ENCODE measurements at places on chromosomes 16 and 17.

DNA sequence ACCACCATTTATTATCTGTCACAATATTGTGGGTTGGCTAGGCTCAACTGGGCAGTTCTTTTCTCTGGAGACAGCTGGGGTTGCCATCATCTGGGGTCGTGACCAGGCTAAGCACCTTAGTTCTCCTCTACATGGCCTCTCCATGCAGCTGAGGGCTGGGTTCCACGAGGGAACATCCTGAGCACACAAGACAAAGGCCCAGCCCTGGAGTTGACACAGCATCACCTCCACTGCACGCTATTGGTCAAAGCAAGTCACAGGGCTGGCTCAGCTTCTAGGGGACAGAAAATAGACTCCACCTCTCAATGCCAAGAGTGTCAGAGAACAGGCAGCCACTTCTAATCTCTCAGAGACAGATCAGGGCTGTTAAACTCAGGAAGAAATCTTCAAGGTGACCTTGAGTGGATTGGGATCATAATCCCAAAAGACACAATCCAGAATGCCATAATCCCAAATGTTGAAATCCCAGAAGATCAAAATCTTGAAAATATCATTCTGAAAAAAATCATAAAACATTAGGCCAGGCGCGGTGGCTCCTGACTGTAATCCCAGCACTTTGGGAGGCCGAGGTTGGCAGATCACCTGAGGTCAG lies 13.0 kb upstream of the USP10 start:
- DNase-seq: no peak

GRCh38 chr16:5062790-5063765 lies 2.7 kb downstream of the C16orf89 start:
- no peak for DNase-seq

DNA sequence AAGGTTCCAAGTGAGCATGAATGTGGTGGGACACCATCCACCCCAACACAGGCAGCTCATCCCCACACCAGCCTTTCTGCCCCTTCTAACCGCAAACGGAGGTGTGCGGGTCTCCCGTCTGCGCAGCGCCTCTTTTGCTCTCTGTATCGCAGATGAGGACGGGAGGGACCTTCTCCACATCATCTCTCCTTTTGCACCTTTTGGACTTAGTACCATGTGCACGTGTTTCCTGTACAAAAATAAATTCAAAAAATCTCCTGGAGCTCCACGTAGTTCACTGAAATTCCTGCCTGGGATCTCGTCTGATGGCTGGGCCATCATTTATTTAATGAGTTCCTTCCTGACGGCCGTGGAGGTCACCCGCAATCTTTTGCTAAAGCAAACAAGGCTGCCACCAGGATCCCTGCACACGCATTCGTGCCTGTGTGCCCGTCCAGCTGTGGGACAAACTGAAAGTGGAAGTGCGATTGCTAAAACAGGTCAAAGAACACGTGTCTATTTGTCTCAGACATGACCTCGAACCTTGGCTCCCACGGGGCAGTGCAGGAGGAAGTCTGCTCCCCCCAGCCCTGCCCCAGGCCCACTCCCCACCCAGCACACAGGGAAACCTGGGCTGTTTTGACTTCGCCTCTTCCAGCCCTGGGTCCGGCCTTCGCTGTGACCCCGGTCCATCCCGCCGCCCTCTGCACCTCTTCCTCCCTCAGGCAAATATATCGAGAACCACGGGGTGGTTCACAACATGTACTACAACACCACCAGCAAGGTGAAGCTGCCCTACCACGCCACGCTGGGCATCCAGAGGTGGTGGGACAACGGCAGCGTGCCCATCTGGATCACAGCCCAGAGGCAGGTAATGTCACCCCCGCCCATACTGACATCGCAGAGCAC lies 2.3 kb downstream of the ENPP7 start:
- no peak for DNase-seq

DNA sequence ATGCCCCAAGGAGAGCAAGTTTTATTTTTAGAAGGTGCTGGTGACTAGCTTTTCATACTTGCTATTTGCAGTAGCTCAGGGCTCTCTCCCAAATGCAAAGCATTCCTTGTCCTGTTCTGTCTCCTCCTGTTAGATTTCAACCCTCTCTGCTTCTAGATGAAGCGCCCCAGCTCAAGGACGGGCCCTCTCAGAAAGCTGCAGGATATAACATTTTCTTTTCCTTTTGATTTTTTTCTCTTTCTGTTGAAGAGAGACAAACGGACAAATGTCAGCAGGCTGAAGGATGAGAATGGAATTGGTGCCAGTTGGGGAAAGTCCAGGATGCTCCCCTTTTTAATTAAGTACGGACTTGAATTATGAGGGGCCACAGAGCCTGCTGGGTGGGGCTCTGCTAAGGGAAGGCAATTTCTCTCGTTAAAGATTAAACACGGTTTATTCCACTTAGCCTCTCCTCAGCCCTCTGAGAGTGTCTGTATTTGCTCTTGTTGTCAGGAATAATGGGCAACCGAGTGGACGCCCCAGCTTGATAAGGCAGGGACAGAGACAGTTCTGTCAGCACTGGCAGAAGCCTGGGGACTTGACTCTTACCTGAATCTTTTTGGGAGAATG lies 6.2 kb upstream of the ETV4 start:
- no peak for DNase-seq

GRCh38 chr17:7882629-7883028 lies 6.0 kb upstream of the CHD3 start:
- DNase-seq: no peak

- DNase-seq: no peak
These were observed 60.1 kb downstream of the TK2 start for GRCh38 chr16:66489818-66490217.
